ENCODE measurements at places on chromosomes 16 and 17.

DNA sequence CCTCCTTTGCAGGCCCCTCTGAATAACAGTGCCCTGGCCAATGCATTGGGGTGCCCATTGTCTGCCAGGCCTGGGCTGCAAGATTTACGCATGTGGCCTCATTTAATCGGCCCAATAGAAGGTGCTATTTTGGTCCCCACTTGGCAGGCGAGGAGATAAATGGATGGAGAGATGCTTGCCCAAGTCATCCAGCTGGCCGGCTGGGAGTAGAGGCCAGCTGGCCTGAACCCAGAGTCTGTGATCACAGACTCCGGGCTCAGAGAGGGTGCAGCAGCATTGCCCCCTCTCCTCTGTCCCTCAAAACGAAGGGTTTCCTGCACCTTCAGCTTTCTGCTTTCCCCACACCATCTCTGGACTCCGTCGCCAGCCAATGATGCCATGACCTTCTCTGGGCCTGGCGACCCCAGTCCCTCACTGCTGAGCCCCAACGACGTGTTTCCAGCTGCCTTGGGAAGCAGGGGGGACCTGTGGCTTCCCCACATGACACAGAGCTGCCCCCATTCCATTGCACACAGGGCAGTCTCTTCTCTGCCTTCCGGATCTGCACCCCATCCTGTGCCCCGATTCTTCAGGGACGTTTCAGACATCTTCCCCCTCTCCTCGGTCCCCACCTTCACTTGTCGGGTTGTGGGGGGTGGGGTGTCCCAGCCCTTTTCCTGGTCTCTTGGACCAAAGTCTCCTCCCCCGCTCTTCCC lies 3.5 kb upstream of the ADGRG1 start:
- no peak for DNase-seq

DNA sequence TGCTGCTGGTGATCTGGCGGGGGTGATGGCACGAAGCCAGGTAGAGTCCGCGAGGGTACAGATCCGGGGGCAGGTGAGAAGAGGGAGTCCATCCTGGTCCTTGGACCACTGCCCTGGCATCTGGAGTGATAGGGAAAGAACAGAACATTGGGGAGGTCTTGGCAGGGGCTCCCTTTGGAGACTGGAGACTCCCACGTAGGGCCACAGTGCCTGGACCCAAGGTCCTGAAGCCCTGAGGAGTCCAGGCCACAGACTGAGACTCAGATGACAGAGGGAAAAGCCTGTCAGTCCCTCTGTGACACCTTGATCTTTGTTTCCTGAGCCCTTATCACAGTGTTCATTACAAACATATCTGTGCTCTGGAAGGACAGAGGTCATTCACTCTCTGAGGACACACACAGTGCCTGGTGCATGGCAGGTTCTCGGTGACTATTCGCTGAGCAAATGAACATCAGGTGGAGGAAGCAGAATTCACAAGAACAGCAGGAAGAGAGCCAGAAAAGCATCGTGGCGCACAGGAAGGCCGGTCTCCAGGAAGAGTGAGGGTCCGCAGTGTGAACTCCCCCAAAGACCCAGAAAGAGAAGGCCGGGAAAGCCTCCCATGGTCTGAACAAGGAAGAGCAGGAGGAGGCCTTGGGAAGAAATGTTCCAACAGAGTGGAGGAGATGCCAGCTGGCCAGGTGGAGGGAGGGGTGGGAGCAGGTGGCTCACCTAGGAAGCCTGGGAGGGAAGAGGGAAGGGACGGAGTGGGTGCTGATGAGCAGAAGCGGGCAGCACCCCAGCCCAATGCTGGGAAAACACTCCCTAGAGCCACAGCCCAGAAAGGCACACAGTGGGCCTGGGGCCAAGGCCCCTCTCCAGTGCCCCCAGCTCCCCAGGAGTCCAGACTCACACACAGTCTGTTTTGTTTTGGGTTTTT lies 20.5 kb downstream of the PEMT start:
- DNase-seq = no peak

DNA sequence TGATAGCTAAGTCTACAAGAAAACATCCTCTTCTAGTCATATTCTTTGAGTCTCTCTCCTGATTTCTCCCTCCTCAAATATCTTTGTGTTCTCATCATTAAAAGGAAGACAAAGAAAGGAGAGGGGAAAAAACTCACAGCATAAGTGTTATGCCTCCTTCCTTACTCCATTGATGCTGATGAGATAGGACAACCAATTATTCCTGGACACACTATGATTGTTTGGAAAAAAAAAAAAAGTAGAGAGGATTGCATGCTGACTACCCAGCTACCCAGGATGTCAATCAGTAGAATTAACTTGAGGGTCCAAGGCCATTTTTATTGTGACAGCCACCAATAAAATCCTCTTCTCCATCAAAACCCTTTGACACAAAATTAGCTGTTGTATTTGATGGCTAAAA lies 299.1 kb upstream of the CDH8 start:
- no peak for DNase-seq

- DNase-seq = no peak
Observed at GRCh38 chr16:49453021-49453420, 79.4 kb downstream of the C16orf78 start.

DNA sequence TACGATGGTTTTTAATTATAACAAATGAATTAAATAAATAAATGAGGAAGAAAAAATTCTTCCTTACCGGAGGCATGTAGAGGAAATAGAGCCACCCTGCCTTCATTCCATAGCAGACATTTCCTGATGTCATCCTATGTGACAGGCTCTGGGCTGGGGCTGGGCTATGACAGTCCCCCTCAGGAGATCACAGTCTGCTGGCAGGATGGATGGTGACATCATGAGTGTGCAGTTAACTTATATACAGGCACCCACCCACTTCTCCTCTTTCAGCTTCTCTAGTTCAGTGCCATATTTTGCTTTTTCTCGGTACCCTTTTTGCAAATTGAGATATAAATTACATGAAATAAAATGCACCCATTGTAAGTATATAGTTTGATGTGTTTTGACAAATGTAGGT lies 6.4 kb upstream of the CMTM3 start:
- DNase-seq = no peak

- DNase-seq = peak; percentile 96
Observed at GRCh38 chr17:52181782-52182181, 23.3 kb upstream of the CA10 start.

DNA sequence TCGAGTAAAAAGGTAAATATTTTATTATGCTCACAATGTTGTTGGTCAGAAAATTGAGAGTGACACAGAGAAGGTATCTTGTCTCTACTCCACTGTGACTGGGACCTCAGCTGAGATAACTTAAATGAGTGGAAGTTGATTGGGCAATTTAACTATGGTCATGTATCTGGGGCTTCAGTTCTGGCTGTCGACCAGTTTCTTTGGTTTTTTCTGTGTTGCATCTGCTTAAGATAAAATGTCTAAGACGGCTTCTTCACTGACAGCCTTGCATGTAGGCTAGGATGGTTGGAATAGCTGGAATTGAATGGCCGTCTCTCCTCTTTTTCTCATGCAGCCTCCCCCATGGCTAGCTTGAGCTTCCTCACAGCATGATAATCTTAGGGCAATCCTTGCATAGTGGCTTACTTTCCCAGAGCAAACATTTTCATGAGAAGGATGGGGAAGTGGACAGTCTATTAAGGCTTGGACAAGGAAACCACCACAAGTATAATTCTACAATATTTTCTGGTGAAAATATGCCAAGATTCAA lies 433.7 kb downstream of the KIF2B start:
- DNase-seq = no peak

DNA sequence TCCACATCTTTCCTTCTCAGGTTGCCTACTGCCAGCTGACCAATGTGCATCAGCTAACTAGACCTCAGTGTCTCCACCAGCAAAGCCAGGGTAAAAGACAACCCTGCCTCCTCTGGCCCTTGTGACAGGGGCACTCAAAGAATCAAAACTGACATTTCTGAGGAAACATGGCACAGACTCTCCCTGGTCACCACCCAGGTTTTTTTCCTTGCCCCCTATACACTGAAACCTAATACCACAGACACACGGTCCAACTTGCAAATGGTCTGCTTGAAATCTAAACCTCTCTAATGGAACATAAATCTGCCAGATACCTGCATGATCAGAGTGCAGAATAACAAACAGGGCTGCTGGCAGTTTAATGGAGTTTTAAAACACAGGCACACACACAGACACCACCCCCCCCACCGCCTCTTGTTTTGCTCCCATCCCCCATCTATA lies 19.5 kb upstream of the CORO6 start:
- peak; percentile 43 for DNase-seq

DNA sequence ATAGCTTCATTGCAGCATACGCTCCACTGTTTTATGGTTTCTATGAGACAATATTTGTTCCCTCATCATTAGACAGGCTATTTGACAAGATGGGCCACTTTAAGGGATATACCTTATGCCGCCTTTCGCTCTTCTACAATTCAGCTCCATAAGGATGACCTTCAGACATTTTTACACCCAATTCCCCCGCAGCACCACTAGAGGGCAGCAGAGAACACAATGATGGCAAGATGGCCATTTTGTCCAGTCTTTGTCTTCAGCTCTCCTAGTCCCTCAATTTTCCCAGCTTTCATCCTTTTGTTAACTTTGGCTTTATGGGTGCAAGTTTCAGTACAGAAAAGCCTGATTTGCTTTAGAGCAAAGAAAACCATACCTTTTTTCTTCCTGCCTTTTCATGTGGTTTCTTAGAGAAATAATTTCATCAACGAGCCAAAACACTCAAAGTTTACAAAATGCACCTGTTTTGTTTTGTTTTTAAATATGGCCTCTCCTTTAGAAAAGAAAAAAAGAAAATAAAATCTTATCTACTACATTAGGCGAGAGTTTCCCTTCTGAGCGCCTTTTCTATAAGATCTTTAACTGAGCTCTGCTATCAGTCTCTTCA lies 355.3 kb downstream of the TOX3 start:
- peak; percentile 41 for DNase-seq

DNA sequence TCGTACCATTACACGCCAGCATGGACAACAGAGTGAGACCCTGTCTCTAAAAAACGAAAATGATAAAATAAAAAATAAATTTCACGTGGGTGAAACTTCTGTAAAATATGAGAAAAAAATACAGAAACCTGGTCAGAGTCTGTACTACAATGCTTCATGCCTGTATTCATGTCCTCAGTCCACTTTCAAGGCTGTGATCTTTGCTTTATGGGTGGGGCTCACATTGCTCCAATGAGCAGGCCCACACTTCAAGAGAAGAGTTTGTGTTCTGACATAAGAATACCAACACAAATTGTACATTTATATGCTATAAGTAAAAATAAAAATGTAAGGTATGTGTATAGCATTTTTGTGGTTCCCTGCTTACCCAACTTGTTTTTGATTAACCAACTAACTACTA lies 32.2 kb upstream of the ABCA3 start:
- DNase-seq = no peak

DNA sequence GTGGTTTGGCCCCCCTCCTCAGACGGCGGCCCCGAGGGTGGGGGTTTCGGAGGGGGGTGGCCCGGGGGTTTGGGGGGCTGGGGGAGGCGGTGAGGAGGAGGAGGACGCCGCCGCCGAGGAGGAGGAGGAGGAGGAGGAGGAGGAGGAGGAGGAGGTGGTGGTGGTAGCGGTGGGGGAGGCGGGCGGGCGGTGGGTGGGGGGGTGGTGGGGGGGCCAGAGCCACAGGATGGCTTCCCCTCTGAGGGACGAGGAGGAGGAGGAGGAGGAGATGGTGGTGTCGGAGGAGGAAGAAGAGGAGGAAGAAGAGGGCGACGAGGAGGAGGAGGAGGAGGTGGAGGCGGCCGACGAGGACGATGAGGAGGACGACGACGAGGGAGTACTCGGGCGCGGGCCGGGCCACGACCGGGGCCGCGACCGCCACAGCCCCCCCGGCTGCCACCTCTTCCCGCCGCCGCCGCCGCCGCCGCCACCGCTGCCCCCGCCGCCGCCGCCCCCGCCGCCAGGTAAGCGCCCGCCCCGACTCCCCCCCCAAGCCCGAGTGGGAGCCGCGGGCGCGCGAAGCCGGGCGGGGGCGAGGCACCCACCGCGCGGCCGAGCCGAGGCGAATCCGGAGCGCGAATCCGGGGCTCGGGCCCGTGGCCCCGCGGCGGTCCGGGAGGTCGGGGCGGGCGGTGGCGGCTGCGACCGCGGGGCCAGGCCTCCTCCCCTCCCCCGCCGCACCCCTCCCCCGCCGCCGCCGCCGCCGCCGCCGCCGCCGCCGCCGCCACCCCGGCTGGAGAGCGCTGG lies 3.8 kb upstream of the CHD3 start:
- DNase-seq = no peak

- DNase-seq = no peak
Observed at GRCh38 chr17:45639297-45639849, 144.7 kb upstream of the CRHR1 start.

- DNase-seq = no peak
Observed at GRCh38 chr16:89009343-89010209, 32.6 kb upstream of the CBFA2T3 start.

DNA sequence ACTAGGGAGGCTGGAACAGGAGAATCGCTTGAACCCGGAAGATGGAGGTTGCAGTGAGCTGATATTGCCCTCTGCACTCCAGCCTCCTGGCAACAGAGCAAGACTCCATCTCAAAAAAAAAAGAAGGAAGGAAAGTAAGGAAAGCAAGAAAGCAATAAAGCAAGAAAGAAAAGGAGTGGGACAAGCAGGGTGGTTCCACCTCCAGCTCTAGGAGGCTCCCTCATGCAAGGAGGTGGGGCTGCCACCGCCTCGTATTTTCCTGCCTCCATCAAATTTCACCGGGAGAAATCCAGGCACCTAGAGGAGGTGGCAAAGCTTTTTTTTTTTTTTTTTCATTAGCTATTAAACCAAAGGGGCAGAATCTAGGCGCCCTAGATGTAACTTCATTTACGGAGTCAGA lies 1.0 kb downstream of the CYB561 start:
- DNase-seq = no peak

- DNase-seq = no peak
Observed at GRCh38 chr16:82796047-82796446, 169.3 kb downstream of the CDH13 start.

DNA sequence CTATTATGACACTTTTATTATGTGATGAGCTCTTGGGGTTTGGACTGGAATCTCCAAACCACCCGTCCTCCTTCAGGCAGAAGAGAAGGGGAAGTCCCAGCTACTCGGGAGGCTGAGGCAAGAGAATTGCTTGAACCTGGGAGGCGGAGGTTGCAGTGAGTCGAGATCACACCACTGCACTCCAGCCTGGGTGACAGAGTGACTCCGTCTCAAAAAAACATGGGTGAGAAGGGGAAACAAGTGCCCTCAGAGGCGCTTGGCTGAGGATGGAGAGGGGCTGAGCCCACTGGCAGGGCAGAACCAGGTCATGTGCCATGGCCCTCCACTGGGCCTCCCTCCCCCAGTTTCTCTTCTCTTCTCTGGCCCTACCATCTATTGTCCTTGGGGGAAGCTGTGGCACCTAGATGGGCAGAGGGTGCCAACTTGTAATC lies 120.9 kb upstream of the SMURF2 start:
- no peak for DNase-seq

DNA sequence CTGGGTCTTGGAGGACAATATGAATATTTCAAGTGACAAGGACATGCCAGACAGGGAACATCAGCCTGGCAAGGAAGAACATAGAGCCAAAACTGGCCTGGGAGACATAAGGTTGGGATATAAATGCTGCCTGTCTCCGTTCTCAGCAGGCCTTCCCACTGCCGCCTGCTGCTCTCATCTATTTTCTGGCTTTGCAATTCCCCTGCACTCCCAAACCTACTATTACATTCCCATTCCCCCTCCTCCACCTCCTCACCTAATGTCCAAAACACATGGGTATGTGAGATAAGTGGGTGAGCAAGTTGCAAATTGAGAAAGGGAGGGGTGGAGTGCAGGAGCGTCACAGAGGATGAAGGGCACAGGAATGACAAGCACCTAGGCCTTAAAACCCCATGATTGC lies 244.3 kb upstream of the CDH8 start:
- no peak for DNase-seq

GRCh38 chr17:76715496-76715830 lies 4.7 kb upstream of the MXRA7 start:
- DNase-seq = no peak

All from DMS153 (cell line).